SJCRH30 (cell line): ENCODE measurements at places on chromosomes 13 and 19.
A peak's percentile ranks its signal among the peaks of the same experiment; 100 is the strongest.

GRCh38 chr19:799076-799881 lies 2.0 kb downstream of the PTBP1 start:
- DNase-seq: no peak

- DNase-seq: no peak
Measured at GRCh38 chr19:16940626-16941025, 51.8 kb downstream of the F2RL3 start.

DNA sequence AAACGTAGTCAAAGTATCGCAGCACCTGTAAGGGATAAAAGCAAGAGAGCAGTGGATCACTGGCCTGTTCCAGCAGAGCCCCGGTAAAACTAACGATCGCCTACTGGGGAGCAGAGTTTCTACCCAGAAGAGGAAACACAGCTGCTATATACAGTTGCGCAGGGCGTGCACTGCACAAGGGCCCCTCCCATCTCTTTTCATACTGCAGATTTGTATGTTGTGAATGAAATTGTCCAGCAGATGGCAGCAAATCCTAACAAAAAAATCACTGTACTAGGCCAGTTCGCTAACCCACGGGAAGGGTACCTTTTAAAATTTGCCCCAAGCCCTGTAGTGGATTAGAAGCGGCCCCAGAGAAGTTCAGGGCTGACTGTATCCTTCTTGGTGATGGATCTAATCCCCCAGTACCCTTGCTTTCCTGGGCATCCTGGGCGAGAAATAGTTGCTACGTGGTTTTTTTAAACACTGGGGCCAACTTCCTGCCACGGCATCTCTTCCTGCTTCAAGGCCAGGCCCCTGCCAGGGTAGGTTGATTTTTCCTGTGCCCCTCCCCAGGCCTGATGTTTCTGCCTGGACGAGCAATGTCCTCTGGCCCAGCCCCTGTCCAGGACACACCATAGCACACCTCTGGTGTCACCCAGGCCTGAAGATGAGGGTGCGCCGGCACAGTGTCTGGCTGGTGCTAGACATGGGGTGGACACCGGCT lies 127.0 kb downstream of the IER2 start:
- peak; percentile 92 for DNase-seq

DNA sequence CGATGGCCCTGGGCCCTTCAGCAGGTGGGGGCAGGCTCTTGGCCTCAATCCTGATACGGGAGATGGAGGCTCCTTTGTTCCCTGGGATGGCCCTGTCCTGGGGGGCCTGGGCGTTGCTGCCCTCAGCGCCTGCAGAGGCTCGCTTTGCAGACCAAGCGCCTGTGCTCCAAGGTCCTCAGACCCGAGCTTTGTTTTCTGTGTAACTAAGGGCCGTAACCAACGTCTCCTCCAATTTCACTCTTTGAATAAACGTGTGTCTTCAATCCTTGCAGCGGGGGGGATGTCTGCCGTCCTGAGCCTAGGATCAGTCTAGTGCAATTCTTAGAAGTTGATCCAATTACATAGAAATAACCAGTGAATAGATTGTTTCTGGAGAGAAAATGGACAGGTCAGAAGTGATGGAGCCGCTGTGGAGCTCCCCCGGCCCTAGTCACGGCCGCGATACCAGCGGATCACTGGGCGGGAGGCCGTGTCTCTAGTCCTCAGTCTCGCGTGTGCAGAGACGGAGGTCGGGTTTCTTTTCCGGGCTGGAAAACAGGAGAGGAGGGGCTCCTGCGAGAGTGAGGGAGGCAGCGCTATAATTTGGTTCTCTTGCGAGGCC lies 5.3 kb downstream of the PTBP1 start:
- no peak for DNase-seq

DNA sequence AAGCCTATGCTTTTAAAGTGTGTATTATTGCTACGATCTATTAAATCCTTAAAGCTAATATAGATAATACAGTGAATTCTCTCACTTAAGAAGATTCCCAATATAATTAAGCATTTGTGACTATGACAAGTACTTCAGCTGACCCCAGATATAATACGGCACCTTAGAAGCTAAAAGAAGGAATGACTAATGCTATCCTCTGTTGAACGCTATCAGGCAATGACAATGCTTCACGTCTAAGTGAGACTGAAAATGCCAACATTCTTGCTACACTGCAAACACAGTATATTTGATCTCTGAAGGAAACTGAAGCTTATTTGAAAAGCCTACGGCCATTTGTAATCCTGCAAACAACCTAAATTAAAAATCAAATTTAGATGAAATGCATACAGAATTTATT lies 19.7 kb downstream of the VWA8 start:
- DNase-seq: no peak

GRCh38 chr19:45523642-45524256 lies 16.5 kb downstream of the VASP start:
- DNase-seq: peak; percentile 82

- DNase-seq: no peak
Measured at GRCh38 chr13:26456650-26457049, 100.8 kb upstream of the WASF3 start.

- DNase-seq: no peak
Measured at GRCh38 chr19:2059422-2060201, 8.6 kb upstream of the MKNK2 start.

DNA sequence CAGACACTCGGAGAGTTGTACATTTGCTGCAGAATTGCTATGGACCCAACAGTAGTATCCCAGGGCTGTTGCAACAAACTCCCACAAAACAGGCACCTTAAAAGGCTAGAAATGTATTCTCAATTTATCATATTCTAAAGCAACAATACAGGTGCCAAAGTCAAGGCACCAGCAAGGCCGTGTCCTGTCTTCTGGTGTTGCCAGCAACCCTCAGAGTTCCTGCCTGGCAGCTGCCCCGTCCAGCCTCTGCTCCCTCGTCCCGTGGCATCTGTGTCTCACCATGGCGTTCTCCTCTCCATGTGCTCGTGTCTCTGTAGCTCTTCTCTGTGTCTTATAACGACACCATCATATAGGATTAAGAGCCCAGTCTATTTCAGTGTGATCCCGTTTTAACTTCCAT lies 67.7 kb upstream of the ARGLU1 start:
- no peak for DNase-seq

GRCh38 chr13:23701636-23702035 lies 131.4 kb downstream of the TNFRSF19 start:
- DNase-seq: peak; percentile 84

- DNase-seq: no peak
Measured at GRCh38 chr13:44317752-44318151, 55.9 kb upstream of the SERP2 start.

GRCh38 chr13:79346300-79346914 lies 59.6 kb downstream of the RBM26 start:
- no peak for DNase-seq

DNA sequence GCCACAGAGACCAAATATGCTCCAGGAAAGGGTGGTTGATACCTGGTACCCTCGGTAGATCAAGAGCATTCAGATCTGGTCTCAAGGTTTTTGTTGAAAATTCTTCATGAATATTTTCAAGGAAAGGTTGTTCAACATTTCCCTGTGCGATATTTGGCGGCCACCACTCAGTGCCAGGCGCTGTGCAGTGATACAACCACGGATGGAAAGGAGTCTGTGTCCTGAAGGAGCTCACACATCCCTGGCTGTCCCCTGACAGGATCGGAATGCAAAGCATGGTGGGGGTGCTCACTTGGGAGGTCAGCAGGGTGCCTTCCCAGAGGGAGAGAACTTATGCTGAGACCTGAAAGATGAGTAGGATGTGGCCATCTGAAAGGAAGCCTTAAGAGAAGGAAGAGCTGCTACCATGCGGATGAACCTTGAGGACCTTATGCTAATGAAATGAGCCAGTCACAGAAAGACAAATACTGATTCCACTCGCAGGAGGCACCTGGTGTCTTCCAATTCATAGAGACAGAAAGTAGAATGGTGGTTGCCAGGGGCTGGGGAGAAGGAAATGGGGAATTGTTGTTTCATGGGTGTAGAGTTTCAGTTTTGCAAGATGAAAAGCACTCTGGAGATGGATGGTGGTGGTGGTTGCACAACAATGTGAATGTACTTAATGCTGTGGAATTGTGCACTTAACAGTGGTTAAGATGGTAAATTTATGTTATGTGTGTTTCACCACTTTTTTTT lies 41.6 kb downstream of the HSPH1 start:
- no peak for DNase-seq

GRCh38 chr13:27403203-27403678 lies 21.2 kb upstream of the GTF3A start:
- peak; percentile 65 for DNase-seq

DNA sequence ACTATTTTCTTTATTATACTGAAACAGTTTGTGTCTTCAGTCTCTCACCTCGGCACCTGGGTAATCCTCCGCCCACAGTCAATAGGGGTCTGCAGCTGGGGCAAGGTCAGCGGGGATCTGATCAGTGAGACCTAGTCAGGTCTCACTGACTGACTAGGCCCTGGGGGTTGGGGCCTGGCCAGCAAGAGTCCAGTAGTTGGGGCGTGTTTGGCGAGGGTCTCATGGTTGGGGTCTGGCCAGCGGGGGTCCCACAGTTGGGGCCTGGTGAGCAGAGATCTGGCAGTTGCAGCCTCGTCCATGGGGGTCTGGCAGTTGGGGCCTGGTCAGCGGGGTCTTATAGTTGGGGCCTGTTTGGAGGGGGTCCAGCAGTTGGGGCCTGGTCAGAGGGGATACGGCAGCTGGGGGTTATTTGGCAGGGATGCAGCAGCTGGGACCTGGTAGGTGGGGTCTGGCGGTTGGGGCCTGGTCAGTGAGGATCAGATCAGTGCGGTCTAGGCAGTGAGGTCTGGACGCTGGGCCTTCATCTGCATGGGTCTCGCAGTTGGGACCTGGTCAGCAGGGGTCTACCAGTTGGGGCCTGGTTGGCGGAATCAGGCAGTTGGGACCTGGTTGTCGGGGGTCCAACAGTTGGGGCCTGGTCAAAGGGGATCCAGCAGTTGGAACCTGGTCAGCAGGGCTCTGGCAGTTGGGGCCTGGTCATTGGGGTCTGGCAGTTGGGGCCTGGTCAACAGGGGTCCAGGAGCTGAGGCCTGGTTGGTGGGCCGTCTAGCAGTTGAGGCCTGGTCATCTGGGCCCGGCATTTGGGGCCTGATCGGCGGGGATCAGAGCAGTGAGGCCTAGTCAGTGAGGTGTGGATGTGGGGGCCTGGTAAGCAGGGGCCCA lies 61.1 kb upstream of the TPM4 start:
- DNase-seq: no peak

DNA sequence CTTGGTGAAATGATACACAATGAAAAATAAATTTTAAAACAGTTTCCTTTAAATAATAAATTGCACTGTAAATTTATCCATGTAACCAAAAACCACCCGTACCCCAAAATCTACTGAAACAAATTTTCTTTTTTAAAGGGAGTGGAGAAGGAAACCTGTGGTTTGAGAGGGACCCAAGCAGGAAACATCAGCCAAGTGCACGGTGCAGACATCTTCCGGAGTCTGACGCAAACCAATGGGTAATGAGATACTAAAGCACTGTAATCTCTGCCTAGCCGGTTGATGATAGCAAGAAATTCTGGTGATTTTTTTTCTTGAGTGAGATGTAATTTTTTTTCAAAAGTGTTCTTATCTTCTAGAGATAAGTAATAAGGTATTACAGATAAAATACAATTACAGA lies 115.4 kb downstream of the ABCC4 start:
- no peak for DNase-seq
